AG04450 (cell line): ENCODE measurements at places on chromosomes 7 and 10. TPM values are rescaled to one million over a fixed set of nuclear protein-coding genes. Genes with fewer than 3 reads are reported as not detected.

DNA sequence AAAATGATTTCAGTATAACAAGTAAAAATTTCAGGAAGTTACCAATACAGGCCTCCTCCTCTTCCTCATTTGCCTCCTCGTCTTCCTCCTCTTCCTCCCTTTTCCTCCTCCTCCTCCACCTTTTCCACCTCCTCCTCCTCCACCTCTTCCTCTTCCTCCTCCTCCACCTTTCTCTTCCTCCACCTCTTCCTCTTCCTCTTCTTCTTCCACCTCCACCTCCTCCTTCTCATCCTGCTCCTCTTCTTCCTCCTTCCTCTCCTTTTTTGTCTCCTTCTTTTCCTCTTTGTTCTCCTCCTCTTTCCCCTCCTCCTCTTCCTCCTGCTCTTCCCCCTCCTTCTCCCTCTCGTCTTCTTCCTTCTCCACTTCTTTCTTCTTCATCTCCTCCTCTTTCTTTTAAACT, 94.4 kb upstream of the SFMBT2 start:
- no peak for DNase-seq

- DNase-seq = no peak
These were observed 847 bp downstream of the GARS1 start for GRCh38 chr7:30595436-30596013.

HIBADH gene
- polyA plus RNA-seq = 74.1 and 86.3 TPM in 2 replicates

- DNase-seq = no peak
These were observed 52.2 kb downstream of the UNCX start for GRCh38 chr7:1284743-1285458.

WDR86 gene
- 0.15 and 0.17 TPM in 2 replicates for polyA plus RNA-seq

DNA sequence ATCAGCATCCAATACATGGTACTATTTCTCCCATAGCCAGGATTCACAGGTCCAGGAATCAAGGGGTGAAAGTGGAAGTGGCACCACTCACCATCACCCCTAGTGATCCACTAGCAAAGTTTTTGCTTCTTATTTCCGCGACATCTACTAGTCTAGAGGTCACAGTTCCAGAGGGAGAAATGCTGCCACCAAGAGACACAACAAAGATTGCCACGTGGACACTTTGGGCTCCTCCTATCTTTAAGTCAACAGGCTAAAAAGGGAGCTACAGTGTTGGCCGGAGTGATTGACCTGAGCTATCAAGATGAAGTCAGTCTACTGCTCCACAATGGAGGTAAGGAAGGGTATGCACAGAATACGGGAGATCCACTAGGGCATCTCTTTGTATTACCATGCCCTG, 178.2 kb downstream of the AKR1D1 start:
- DNase-seq = no peak

DNA sequence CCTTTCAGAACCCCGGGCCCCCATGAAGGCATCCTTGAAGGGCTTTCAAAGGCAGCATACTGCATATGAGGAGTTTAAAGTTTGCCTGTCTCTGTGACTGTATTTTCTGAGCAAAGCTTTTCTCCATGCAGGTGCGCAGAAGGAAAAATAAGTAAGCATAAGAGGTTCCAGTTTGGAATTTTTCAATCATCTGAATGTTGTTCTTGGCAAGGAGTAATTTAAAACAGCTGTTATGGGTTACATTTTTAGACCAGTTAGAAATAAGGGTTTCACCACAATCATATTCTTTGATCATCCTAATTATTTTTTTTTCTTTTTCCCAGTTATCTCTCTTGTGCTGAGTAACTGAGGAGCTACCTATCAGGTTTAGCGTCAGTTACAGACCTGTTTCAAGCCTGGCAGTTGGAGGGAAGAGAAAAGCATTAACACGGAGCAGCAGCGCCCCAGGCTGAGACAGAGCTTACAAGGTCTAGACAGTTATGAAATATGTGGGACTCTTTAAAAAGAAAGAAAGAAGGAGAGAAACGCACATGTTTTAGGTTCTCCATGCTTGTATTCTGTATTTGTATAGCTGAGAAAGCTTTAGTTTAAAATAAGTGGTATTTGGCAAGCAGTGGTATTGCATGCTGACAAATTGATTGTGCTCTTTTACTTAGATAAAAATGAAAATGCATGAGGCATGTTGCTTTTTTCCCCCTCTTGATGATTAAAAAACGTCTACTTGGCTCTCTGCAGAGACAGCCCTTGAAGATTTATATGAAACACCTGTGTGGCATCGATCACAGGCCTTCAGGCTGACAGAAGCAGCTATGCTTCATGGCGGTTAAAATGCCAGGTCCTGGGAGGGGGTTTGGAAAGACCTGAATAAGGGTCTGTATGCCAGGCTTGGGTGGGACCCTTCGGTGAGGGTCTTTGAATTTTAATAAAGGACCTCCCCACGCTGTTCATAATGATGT, 157.6 kb downstream of the GRK5 start:
- no peak for DNase-seq

SYNPO2L gene
- polyA plus RNA-seq = 0.02 and 0.05 TPM in 2 replicates

- DNase-seq = peak; percentile 79
These were observed 80.3 kb downstream of the LRRC17 start for GRCh38 chr7:102992938-102993717.

GRCh38 chr10:98267894-98268693, at the start of gene LOXL4:
Gene LOXL4, minus strand, starts transcription at chr10:98268194. Its CDS starts 5,175 bp downstream, at chr10:98263019.
- no peak for DNase-seq

SPDYE9 gene
- 0.06 and 0.07 TPM in 2 replicates for polyA plus RNA-seq

DNA sequence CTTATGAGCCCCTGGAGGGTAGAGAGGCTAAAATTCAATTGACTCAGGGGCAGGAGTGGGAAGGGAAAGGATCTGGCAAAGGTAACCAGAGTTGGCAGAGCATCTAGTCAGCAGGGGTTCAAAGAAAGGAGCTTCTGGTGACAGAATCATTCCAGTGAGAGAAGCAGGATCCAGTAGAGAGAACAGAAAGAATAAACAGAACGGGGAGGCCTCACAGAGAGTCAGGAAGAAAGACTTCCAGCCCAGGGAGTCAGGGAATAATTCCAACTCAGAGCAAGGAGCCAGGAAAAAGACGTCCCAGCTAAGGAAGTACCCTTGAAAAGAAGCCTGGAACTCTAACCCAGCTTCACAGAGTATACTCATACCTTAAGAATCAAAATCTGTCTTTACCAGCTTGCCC, 66.6 kb upstream of the CPXM2 start:
- DNase-seq = no peak

GRCh38 chr10:85152911-85153310, 824.5 kb downstream of the CCSER2 start:
- DNase-seq = no peak

DNA sequence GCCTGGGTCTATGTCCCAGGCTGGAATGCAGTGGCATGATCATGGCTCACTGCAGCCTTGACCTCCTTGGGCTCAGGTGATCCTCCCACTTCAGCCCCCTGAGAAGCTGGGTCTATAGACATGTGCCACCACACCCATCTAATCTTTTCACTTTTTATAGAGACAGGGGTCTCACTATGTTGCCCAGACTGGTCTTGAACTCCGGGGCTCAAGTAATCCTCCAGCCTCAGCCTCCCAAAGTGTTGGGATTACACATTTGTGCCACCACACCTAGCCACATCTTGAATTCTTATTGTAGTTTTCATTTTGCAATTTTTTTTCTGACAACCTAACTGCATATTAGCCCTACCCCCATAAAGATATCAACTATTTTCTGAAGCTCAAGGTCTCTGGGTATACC, 18.4 kb upstream of the COL1A2 start:
- DNase-seq = no peak

DNA sequence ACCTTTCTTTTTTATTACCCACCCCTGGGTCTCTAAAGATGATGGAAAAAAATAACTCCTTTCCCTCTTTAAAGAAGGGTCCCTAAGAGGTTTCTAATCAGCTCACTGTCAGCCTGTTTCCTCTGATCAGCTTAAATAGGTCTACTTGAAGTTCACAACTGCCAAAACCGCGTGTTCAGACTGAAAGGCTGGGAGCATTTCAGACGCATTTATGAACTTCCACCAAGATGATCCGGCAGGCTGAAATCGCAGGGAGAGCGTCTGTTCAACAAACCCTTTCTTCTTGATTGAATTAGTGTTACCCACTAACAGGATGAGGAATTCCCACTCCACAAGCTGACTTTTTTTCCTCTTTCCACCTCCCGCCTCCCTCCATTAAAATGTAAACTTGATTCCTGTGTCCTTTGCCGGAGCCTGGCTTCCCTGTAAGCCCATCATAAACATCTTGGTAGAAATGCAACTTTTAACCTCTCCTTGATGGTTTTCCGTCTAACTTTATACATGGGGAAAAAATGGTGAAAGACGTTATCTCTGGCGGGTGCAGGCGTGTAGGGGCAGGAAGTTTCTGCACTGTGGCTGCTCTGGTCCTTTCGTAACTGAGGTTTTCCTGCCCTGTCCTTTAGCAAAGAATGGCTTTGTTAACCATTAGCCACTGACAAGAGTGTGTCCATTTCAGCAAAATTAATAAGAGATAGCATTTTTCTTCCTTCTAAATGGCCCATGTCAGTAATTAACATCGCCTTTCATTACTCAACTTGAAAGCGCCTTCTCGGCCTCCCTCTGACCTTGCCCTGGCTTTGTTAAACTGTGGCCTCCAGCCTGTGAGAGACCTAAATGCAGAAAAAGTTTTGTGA, 130.7 kb downstream of the BAMBI start:
- DNase-seq = no peak

GRCh38 chr10:79610601-79611191, at the start of gene SFTPA1:
Gene SFTPA1, plus strand, starts transcription at chr10:79610939. Its CDS starts 887 bp downstream, at chr10:79611826.
- DNase-seq = no peak

CYP3A4 gene
- not detected in 2 replicates for polyA plus RNA-seq

GRCh38 chr10:74156919-74157289, 5.9 kb downstream of the ADK start:
- no peak for DNase-seq

EPHA1 gene
- polyA plus RNA-seq = 0.09 TPM in 1 of 2 replicates, not detected in the other

POR gene
- 39.0 and 46.5 TPM in 2 replicates for polyA plus RNA-seq

KLLN gene
- polyA plus RNA-seq = 0.51 and 0.58 TPM in 2 replicates

GRCh38 chr7:1541431-1542162, 11.1 kb downstream of the MAFK start:
- DNase-seq = no peak

PDE6C gene
- polyA plus RNA-seq = not detected in 2 replicates

DNA sequence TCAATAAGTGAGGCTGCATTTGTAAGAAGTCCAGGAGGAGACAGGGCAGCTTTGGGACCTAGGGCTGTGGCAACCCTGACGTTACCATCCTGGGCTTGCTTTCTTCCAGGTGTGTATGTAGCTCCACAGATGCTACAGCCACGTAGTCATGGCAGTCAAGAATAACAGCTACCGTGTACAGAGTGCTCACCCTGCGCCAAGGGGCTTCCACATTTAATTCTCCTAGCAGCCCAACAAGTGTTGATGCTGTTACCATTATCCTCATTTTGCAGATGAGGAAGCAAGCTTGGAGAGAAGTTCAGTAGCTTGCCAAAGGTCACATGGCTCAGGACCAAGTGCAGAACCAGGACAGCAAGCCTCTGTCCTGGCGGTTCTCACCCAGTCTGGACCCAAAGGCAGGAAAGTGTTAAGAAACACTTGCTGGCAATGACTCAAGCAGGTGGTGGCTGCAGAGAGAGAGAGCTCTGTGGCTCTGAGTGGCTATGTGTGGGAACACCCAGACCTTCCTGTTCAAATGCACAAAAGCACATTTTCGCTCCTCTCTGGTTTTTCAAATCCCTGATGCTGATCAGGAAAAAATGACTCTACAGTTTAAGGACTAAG, 89.8 kb downstream of the CREM start:
- DNase-seq = no peak

MYO3A gene
- not detected in 2 replicates for polyA plus RNA-seq

KDM7A gene
- 3.7 and 3.8 TPM in 2 replicates for polyA plus RNA-seq

- DNase-seq = peak; percentile 55
These were observed 538.5 kb downstream of the SUGCT start for GRCh38 chr7:40673285-40673684.

DNA sequence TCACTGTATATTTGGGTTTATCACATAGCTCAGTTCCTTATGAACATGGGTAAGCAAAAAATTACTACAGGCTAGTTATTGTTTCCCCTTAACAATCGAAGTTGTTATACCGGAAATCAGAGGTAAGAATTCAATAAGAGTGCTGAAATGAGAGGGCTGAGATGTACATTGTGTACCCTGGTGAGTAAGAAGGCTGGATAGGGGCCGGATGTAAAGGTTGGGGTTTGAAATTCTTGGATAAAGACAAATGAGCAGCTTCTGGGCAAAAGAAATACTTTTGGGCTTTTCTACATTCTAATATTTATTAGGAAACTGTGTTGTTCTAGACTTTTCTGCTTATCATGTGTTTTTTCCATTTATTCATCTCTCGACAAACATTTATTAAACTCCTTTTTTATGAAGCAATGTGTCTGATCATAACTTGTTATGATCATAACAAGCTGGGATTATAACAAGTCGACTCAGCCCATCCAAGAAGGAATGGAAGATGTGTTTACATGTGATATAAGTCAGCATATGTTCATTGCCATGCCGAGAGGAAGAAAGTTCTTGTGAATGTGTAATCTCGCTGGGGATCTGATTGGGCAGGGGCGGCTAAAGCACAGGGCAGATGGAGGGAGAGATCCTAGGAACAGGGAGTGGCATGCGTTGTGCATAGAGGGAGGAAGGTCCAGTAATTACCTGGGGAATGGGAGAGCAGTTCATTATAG, 155.3 kb downstream of the PLXDC2 start:
- DNase-seq = no peak

GRCh38 chr7:43215061-43215460, 102.6 kb downstream of the HECW1 start:
- no peak for DNase-seq

EBF3 gene
- polyA plus RNA-seq = 0.01 TPM in 1 of 2 replicates, not detected in the other

GRCh38 chr7:154342971-154343633, 290.9 kb downstream of the DPP6 start:
- no peak for DNase-seq

GRCh38 chr10:131726076-131726880, 174.5 kb upstream of the PPP2R2D start:
- no peak for DNase-seq

DNA sequence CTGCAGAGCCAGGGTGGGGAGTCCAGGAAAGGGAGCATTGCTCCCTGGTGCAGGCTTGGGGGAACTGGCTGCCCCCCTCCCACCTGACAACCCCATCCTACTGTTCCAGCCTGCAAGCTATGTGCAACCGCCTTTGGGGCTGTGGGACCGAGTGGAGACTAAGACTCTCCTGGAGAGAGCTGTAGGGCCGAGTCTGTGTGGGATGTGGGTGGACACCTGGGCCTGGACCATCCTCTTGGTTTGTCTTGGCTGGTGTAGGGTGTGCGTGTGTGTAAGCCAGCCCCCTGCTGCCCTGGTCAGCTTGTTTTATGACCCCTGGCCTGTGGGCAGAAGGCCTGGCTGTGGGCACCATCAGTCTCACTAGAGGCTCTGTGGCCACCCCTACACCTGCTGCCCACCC, 1.6 kb upstream of the RAMP3 start:
- DNase-seq = no peak
